A549 treated with Mapracorat at 1 μM for 4 hours (cell line): ENCODE measurements at places on chromosomes 13 and 19. TPM values are rescaled to one million over a fixed set of nuclear protein-coding genes. Genes with fewer than 3 reads are reported as not detected.

Gene ZNF439
- not detected in 5 replicates for total RNA-seq

Gene RASA3
- total RNA-seq: 9.2 to 11.8 TPM (median 10.7 TPM) in 5 replicates

Gene PSG6
- not detected in 5 replicates for total RNA-seq

Gene SLC1A6
- total RNA-seq: not detected in 5 replicates

Gene ATXN8OS
- not detected in 5 replicates for total RNA-seq

Gene C1QTNF9
- total RNA-seq: not detected in 5 replicates

Gene ZNF829
- 0.30 to 0.44 TPM (median 0.34 TPM) in 5 replicates for total RNA-seq

Gene SPIB
- total RNA-seq: 0.06 to 0.45 TPM (median 0.24 TPM) in 5 replicates

Gene FLT1
- 0.02 to 0.04 TPM in 2 of 5 replicates, not detected in the others for total RNA-seq

Gene SLC6A16
- 0.64 to 1.7 TPM (median 1.4 TPM) in 5 replicates for total RNA-seq

Gene NLRP7
- total RNA-seq: not detected in 5 replicates

Gene TSSK6
- total RNA-seq: 0.66 to 2.2 TPM (median 1.9 TPM) in 5 replicates

Gene DMWD
- total RNA-seq: 20.2 to 37.2 TPM (median 35.9 TPM) in 5 replicates

Gene CGB8
- total RNA-seq: 2.4 to 3.4 TPM (median 3.2 TPM) in 5 replicates
